ENCODE measurements at places on chromosomes 3 and 15.
A peak's percentile ranks its signal among the peaks of the same experiment; 100 is the strongest.

GRCh38 chr3:128297401-128298138 is 144.3 kb downstream of the EEFSEC start:
- DNase-seq = no peak

GRCh38 chr15:50907601-50908208 is 778 bp upstream of the AP4E1 start:
- DNase-seq = no peak

DNA sequence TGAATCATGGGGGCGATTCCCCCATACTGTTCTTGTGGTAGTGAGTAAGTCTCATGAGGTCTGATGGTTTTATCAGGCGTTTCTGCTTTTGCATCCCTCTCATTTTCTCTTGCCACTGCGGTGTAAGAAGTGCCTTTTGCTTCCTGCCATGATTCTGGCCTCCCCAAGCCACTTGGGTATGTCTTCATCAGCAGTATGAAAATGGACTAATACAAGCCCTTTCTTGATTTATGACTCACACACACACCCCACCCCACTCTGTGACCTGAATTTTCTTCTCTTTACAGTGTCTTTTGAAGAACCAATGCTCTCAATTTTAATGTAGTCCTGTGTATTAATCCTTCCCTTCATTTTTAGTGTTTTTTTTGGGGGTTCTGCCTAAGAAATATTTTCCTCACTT is 244.8 kb downstream of the PLCL2 start:
- DNase-seq = no peak

- DNase-seq = no peak
These were observed 351.2 kb downstream of the RAP2B start for GRCh38 chr3:153513236-153513635.

DNA sequence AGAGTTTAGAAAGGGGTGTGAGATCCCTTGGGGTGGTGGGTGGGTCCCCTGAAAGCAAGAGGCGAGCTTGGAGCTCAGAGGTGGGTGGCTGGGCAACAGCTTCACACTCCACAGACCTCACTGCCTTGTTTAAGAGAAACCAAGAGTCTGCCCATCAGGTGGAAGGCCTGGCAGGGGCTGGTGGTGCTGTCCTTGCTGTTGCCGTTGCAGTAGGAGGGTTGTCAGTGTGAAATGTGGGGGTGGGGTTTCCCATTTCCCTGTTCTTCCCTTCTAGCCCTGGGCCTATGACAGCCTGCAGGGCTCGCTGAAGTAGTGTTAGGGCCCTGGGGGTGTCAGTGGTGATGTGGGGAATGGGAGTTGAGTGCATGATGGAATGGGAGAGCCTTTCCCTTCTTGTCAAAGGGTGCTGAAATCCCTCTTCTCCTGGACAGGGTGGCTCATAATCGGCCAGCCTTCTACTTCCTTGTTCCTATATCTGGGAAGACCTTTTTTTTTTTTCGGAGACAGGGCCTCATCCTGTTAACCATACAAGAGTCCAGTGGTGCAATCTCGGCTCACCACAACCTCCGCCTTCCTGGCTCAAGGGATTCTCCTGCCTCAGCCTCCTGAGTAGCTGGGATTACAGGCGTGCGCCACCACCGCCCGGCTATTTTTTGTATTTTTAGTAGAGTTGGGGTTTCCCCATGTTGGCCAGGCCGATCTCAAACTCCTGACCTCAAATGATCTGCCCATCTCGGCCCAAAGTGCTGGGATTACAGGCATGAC is 4.3 kb downstream of the PLEKHO2 start:
- DNase-seq = no peak

- peak; percentile 65 for DNase-seq
These were observed 4.4 kb downstream of the TMEM45A start for GRCh38 chr3:100496711-100497261.

DNA sequence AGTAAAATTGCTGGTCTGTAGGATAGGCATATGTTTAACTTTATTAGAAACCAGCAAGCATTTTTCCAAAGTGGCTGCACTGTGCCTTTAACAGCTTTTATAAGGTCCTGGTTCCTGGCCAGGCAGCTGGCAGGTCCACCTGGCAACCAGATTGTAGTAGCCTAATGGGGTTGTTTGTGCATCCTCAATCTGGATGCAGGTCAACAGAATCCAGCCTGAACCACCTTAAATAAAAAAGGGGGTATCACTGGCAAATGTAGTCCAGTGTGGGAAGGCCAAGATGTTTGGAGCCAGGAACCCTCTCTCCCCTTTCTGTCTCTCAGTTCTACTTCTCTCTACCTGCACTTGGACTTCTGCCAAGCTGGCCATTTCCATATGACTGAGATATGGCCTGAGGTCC is 200.3 kb downstream of the ZNF621 start:
- DNase-seq = no peak

DNA sequence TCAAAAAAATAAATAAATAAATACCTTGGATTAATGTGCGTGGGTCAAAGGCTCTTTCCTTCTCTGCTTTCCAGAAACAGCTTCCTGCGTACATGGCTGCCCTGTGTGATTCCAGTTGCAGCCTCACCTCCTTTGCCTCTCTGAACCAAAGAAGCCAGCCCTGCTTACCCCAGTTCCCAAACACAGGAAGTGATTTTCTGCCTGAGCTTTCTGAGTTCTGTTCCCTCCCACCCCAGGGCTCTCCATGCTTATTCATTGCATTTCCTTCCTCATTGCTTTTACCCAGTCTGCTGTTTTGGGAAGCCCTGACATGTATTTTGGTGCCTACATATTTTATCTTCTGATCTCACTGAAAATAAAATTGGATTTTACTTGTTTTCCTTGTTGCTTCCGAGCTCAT is 15.4 kb downstream of the ZSCAN2 start:
- no peak for DNase-seq

DNA sequence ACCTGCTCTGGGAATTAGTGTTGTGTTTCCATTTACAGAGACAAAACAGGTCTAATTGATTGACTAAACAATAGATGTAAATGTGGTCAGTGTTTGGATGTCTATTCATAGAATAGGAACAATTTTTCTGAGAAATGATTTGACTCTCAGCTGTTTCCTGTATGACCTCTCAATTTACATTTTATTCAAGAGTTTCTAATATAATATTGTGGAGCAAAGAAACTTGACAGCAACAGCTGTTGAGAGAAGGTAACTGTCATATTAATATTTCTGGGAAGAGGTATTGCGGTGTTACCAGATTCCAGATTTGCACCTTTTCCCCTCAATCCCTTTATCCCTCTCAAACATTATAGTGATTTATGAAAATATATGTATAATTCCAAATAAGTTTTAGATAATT is 3.7 kb upstream of the NR1I2 start:
- DNase-seq = no peak

DNA sequence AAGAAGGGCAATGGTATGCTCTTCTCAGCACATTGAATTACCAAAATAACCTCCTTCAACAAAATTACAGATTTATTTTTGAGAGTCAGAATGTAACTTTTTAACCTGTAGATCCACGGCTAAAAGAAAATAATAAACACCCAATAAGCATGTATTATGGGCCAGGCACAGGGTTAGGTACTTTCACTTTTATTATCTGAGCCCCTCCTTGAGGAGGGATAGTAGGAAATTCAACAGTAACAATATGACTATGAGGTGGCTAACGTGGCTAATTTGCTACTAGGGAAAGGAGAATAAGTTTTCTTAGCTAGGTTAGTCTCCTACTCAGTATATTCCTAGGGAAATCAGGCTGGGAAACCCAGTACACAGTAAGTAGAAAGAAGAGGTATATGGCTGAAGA is 306.9 kb downstream of the GAP43 start:
- DNase-seq = no peak

DNA sequence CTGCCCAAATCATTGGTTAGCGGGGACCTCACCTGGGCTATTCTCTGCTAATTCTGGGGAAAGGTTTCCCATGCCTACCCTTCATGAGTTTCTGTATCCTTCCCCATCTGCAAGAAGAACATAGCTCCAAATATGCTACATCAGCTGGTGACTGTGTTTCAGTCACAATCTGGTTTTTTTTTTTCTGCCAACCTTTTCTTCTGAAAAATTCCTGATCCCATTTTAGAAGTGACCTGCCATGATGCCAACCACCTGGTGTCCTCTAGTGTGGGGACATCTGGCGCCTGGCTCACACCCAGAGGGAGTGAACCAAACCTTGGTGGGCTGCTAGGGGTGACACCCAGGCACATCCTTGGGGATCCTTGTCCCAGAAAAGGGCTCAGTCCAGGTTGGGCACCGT is 76.1 kb downstream of the CHRD start:
- no peak for DNase-seq

- no peak for DNase-seq
These were observed 75.1 kb downstream of the CD200 start for GRCh38 chr3:112407888-112408702.

GRCh38 chr15:41821831-41822230 is 6.1 kb upstream of the JMJD7 start:
- no peak for DNase-seq

- no peak for DNase-seq
These were observed 80.6 kb upstream of the CHD2 start for GRCh38 chr15:92819278-92820235.

Measured in fibroblast of skin of left biceps (primary cell).